NCI-H1048 (cell line): ENCODE measurements at places on chromosomes 16 and 17.

- no peak for DNase-seq
Measured at GRCh38 chr16:74627506-74628220, 20.7 kb upstream of the GLG1 start.

GRCh38 chr17:81542431-81543338, 9.5 kb downstream of the FAAP100 start:
- no peak for DNase-seq

GRCh38 chr16:78592111-78592510, 492.7 kb downstream of the WWOX start:
- DNase-seq, result no peak

GRCh38 chr17:3974138-3974687, 10.0 kb upstream of the ATP2A3 start:
- DNase-seq, result no peak

DNA sequence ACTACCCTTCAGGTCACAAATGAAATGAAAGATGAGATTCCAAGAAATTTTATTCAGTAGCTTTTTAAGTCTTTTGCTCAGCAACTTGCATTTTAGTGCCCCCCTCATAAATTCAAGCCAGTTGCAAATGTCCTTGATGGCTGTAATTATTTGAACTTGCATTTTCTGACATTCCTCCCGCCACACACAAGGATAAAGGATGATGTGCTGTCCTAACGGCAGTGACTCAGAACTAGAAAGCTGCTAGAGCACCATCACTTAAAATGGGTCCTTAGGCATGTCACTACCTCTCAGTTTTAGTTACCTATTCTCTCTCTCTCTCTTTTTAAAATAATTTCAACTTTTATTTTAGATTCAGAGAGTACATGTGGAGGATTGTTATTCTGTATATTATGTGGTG, 306.7 kb downstream of the CNTNAP4 start:
- DNase-seq, result no peak

- no peak for DNase-seq
Measured at GRCh38 chr17:33929181-33929724, 325.8 kb upstream of the CCL2 start.

GRCh38 chr17:77356690-77357201, 216.0 kb downstream of the SEC14L1 start:
- DNase-seq, result no peak

DNA sequence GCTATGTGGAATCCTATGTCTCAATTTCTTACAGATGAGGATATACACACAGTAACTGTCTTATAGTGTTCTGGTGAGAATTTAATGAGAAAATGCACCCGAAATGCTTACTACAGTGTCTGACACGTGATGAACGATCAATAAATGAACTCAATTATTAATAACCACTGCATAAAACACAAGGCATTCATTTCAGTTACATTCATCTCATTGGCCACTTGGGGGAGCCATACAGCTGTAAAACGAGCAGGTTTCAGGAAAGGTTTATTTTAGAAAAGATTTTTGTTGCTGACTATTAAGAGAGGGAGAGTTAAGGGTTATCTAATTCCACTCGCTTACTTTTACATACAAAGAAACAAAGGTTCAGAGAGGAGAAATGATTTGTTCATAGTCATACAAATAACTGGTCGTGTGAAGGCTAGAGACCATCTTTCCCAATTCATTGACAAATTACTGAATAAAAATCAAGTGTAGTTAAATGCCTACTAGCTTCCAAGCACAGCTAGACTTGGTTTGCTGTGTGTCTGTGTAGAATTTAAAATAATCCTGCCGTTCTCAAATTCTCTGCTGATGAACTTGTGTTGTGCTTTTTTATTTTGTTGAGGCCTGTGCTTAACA, 160.1 kb downstream of the MAP2K4 start:
- peak; percentile 15 for DNase-seq
